Astrocyte (in vitro differentiated cells and primary cell): ENCODE measurements at places on chromosomes 2 and 18.

DNA sequence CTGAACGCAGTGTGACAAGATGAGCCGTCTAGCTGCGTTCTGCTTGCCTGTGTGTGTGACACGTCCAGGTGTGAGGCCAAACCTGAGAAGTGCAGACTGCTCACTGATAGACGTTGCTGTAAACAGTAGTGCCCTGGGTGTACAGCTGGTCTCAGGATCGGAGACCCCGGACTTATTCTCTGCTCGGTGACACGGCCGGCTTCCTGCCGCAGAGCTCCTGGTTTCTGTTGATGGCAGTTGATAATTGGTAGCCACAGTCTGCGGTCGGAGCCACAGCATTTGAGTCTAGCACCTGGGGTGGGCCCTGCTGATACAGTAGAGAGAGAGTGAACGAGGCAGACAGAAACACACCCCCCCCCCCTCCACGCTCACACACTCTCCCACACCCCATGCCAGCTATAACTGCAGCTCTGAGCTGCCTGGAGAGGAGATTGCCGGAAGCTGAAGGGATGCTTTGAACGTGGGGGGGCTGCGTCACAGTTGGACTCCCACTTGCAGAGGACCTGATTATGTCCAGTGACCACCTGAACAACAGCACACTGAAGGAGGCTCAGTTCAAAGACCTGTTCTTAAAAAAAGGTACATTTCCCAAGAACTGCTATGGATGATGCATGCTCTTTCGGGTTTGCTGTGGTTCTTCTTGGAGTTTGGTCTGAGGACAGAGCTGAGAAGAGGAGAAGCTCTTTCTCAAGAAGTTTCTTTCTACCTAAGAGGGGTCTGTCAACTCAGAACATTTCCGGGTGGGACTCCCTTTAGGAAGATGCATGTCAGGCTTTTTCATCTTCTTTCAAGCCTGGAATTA is 114.0 kb downstream of the FAM210A start:
- DNase-seq, result no peak

- no peak for DNase-seq
Observed at GRCh38 chr18:6382963-6383362, 31.7 kb downstream of the L3MBTL4 start.

DNA sequence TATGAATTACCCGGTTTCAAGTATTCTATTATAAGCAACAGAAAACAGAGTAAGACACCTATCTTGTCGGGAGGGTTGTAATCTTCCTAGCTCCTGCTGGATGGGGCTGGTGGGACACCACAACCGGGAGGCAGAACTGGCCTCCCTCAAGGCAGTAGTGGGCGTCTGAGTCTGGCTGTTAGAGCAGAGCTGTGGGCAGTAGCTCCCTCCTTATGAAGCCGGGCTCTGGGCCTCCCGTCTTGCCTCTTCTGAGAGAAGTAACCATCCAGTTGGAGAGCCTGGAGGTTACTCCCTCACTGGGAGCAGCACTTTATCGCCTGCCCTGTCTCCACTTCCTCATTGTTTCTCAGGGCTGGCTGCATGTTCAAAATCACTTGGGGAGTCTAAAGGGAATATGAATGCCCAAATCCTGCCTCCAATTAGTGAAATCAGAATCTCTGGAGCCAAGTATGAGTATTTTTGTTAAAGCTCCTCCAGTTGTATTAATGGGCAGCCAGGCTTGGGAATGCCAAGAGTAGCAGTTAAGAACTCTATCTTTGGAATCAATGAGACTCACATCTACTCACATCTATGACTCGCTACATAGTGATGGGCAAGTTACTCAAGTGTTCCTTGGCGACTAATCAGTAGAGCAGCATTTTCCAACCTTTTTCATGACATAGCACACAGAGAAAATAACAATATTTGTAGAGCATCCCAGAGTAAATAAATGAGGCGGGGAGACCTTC is 27.3 kb upstream of the NRP2 start:
- DNase-seq, result peak; percentile 63

- no peak for DNase-seq
Observed at GRCh38 chr2:45153121-45153520, 143.9 kb upstream of the SIX2 start.

GRCh38 chr2:28225473-28226080 is 167.1 kb upstream of the FOSL2 start:
- DNase-seq, result peak; percentile 47

GRCh38 chr2:71879509-71880184 is 268.0 kb downstream of the CYP26B1 start:
- DNase-seq, result no peak

GRCh38 chr2:27888790-27889189 is 1.4 kb downstream of the RBKS start:
- peak; percentile 68 for DNase-seq

- no peak for DNase-seq
Observed at GRCh38 chr18:58884680-58885079, 20.0 kb downstream of the ZNF532 start.

- DNase-seq, result no peak
Observed at GRCh38 chr2:33395655-33396249, 80.7 kb upstream of the RASGRP3 start.

- DNase-seq, result peak; percentile 86
Observed at GRCh38 chr2:37083873-37084794, at the start of the genes GPATCH11 and HEATR5B. TSS of gene GPATCH11 (plus strand) at chr2:37084518. CDS start at chr2:37088382, 3,864 bp downstream. TSS of gene HEATR5B (minus strand) at chr2:37084372. CDS start at chr2:37083414, 958 bp downstream.

GRCh38 chr2:100205174-100205573 is 62.8 kb upstream of the AFF3 start:
- no peak for DNase-seq

GRCh38 chr2:105272176-105272575 is 30.6 kb downstream of the GPR45 start:
- DNase-seq, result no peak

GRCh38 chr2:8421658-8422449 is 260.0 kb upstream of the ID2 start:
- no peak for DNase-seq

- DNase-seq, result no peak
Observed at GRCh38 chr18:46488471-46489213, 168.4 kb downstream of the LOXHD1 start.

- DNase-seq, result no peak
Observed at GRCh38 chr2:105243961-105244360, 2.4 kb downstream of the GPR45 start.

DNA sequence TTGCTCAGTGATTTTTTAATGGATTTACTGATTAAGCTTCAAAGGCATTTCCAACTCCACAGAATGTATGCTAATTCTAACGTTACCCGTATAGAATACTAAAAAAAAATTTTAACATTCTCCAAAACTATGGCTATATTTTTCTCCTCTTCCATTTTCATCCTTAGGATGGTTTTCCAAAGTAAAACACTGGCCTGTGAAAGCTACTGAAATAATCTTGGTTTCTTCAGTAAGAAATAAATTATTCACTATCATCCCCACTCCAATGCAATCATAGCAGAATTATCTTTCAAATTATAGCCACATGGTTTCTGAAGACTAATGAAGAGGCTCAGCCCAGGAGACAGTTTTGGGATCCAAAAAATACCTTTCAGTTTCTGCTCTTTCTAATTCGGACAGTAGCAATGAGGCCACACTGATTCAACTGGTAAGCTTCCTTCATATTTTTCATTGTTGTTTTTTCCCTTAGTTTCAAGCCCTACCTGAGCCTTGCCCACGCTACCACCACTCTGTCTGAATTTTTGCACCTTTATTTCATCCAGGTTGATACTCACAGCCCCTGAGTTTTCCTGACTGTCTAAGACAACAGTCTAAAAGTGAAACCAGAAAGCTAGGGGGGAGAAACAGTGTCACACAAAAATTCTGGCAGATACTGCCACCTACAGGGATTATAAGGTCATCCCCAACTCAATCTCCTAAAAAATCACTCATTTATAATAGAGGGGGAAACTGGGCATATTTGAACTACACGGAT is 887.9 kb downstream of the NRXN1 start:
- DNase-seq, result peak; percentile 16

DNA sequence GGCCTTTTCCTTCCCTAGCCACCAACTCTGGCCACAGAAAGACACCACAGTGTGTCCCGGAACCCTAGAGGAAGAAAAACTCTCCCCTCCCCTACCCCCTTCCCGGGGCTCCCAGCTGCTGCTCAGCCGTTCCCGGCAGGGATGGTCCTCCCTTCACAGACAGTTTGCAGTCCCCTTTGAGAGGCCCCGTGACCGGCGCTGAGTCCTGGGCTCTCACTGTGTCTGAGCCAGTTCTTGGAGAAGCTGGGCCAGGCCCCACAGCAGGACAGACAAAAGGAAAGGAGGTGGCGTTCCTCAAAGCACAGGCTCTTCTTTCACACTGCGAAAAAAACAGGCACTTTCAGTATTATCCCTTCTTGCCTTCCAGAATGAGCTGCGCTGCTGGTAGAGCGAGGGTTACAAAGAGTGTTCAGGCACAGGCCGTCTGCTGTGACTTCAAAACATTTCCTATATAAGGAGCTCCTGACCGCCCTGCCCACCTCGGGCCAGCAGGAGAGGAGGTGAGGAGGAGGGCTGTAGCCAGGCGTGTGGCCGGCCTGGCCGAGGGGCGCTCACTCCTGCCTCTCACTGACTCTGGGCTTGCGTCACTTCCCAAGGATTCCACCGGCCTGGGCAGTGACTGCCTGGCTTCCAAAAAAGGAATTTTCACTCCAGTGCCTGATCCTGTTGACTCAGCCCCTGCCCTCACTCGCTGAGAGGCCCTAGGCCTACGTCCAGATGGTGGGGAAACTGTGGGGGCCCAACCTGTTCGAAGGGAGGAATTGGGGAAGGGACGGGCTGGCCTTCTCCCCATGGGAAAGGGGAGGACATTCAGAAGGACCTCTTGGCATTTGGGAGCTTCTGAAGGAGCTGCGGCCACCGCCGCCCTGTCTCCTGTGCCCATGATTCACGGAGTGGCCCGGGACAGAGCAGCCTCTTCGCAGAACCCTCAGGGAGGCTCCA is 24.9 kb downstream of the CIDEA start:
- peak; percentile 96 for DNase-seq

- no peak for DNase-seq
Observed at GRCh38 chr2:46284260-46284659, 12.9 kb upstream of the EPAS1 start.

DNA sequence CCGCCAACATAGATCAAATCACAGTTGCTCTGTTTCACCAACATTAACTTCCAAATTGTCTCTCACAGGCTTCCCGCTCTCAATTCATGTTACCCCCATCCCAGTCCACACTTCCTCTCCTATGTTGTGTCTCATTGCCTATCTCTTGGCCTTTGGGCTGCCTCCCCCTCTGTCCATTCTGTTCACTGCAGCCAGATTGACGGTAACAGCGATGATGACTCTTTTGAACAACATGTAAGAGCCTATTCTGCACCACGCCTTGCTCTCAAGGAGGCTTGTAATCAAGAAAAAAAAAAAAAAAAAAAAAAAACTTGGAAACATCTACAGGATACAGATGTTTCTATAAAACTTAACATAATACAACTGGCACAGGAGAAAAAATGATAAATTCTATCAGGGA is 77.3 kb upstream of the RMDN2 start:
- no peak for DNase-seq

DNA sequence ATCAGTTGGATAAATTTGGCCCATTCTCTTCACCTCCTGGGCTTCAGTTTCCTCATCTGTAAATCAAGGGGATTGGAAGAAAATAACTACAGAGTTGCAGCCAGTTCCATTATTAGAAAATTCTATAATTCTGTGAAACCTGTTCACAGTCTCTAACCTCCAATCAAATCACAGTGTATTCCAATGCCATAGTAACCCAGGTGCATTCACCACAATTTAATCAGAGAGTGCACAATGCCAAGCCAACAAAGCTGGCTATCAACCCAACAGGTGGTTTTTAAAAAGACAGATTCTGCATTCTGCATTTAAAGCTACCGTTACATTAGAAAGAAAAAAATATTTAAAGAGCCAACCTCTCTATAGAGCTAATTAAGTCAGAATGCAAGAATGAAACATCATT is 308.6 kb downstream of the RNF144A start:
- no peak for DNase-seq

DNA sequence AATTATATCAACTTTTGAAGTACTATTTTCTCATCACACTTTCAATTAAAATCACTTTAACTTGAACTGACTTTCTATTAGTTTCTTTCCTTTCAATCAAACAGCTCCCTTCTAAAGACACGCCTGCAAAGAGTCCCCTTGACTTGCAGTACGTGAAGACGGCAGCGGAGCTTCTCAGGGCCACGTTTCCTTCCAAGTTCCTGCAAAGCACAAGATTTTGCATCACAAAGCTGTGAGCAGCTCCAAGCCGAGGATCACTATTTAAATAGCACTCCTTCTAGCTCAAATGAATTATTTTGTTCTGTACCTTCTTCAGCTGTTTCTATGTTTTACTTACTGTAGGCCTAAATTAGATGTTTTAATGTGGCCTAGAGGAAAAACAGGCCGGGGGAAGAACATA is 30.8 kb downstream of the SH3YL1 start:
- no peak for DNase-seq

- no peak for DNase-seq
Observed at GRCh38 chr2:16931441-16931840, 265.8 kb upstream of the CYRIA start.

DNA sequence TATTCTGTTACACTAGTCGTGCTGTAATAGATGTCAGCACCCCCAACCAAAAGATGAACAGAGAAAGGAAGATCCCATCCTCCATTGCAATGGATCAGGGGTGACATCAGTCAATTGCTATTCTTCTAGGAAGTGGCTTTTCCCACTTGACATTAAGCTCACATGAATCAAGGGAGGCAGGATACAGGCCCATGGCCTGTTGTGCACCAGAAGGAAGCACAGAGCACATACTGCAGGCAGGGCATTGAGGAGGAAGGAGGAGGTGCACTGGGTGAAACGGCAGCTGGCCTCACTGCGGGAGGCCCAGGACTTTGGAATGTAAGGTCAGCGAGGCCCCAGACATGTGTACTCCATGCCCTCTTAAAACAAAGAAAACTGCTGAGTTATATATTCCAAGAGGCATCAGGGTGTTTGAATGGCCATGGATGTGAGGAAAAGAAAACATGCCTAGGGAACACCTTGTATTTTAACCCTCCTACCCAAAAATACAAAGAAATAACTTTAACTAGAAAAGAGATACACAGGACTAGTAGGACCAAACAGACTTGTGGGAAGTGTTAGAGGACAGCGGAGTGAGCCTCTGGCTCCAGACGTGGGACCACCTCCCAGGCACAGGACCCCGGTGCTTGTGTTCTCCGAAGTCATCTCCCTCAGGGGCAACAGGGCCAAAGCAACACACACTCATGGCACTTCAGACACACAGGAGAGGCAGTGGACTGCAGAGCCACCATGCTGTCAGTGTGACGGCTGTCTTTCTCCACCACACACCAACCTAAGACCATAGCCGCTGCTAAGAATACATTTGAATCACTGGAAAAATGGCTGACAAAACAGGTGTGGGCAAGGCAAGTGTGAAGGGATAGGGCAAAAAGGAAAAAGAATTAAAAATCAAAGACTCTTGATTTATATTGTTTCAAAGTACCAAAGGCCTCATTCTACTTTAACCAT is 51.4 kb upstream of the RIOK3 start:
- peak; percentile 69 for DNase-seq

DNA sequence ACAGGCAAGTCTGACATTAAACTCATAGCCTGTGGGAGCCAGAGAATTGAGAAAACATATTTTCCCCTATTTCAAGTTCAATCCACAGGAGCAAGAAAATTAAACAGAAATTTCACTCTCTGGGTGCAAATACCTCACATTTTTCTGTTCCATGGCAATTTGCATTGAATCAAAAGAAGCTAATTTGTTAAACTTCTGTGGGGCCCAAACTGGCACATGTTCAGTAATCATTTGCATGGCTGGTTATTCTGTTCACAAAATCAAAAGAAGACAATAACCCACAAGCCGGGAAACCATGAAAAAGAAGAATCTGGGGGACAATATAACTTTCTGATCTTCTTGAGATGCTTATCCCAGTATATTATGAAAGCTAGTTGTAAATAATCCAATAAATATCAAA is 363.1 kb downstream of the LRP1B start:
- no peak for DNase-seq
